ENCODE measurements at places on chromosomes 16 and 17.

DNA sequence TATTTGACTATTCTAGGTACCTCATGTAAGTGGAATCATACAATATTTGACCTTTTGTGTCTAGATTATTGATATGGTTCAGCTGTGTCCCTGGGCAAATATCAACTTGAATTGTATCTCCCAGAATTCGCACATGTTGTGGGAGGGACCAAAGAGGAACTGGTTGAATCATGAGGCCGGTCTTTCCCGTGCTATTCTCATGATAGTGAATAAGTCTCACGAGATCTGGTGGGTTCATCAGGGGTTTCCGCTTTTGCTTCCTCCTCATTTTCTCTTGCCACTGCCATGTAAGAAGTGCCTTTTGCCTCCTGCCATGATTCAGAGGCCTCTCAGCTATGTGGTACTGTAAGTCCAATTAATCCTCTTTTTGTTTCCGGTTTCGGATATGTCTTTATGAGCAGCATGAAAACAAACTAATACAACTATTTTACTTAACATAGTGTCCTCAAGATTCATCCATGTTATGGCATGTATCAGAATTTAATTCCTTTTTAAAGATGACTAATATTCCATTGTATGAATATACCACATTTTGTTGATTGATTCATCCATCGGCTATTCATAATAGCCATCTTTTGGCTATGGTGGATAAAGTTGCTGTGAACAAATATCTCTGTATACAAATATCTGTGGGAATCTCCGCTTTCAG, 129.1 kb downstream of the FTO start:
- no peaks in the 10 kb centered on the region for H3K4me1 ChIP-seq
- H3K27ac ChIP-seq = no peak overlapping the region
- DNase-seq = no peak
- H3K27me3 ChIP-seq = no peaks in the 10 kb centered on the region
- H3K4me3 ChIP-seq = no peak overlapping the region

DNA sequence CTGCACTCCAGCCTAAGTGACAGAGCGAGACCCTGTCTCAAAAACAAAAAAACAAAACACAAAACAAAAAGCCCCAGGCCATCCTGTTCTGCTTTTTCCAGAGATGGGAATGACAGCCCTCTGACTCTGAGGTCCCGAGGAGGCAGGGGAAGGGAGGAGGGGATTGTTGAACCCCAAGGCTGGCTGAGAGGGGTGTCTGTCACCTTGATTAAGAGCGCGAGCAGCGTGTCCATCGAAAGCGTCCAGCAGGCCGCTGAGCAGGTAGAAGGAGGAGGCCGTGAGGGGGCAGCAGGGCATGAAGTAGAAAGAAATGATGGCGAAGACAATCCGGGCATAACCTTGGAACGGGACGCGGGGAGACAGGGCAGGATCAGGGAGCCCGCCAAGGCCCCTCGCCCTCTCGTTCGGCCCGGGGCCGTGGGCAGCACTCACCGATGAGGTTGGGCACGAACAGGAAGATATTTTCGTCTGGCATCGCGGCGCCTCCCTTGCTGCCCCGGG, 593 bp downstream of the CDIPT start:
- H3K27me3 ChIP-seq = no peaks in the 10 kb centered on the region
- peaks cover 16% of the 10 kb centered on the region for H3K36me3 ChIP-seq
- H3K27ac ChIP-seq = peak overlapping the region; percentile 99
- DNase-seq = no peak
- H3K4me3 ChIP-seq = peak overlapping the region; percentile 88

DNA sequence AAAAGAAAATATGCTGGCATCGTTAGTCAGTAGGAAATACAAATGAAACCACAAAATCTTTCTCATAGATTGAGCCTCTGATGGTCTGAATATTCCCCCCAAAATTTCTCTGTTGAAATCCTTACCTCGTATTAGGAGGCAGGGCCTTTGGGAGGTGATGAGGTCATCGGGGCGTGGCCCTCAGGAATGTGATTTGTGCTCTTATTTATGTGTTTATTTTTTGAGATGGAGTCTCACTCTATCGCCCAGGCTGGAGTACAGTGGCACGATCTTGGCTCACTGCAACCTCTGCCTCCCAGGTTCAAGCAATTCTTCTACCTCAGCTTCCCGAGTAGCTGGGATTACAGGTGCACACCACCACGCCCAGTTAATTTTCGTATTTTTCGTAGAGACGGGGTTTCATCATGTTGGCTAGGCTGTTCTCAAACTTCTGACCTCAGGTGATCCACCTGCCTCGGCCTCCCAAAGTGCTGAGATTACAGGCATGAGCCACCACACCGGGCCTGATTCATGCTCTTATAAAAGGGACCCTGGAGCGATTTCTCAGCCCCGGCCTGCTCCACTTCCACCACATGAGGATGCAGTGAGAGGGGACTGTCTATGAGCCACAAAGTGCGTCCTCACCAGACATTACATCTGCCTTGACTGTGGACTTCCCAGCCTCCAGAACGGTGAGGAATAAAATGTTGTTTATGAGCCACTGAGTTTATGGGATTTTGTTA, 53.1 kb downstream of the DNAH17 start:
- H3K36me3 ChIP-seq = no peaks in the 10 kb centered on the region
- DNase-seq = no peak
- no peak overlapping the region for H3K4me3 ChIP-seq

DNA sequence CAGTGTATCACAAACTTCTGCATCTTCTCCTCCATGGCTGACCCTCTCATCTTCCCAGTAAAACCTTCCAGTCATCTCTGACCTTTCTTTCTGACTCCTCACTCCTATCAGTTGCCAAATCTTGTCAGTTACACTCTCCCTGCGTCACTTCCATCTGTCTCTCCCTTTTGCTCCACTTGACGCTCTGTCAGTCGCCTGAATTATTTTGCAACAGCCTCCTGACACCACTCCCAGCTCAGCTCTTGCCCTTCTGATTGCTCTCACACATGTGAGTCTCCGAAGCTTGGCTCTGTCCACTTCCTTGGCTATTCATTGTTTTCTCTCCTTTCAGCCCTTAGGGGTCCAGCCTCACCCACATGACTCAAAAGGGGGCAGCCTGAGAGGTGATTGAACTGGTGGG, 27.7 kb downstream of the DHRS7C start:
- H3K4me1 ChIP-seq = no peaks in the 10 kb centered on the region
- H3K27me3 ChIP-seq = peaks cover 17% of the 10 kb centered on the region
- no peak overlapping the region for H3K27ac ChIP-seq
- H3K36me3 ChIP-seq = no peaks in the 10 kb centered on the region
- no peak overlapping the region for H3K4me3 ChIP-seq

- no peak overlapping the region for H3K4me3 ChIP-seq
- H3K27me3 ChIP-seq = no peaks in the 10 kb centered on the region
- no peak overlapping the region for H3K27ac ChIP-seq
- DNase-seq = no peak
- H3K36me3 ChIP-seq = no peaks in the 10 kb centered on the region
Observed at GRCh38 chr17:77231076-77231871, 90.5 kb downstream of the SEC14L1 start.

DNA sequence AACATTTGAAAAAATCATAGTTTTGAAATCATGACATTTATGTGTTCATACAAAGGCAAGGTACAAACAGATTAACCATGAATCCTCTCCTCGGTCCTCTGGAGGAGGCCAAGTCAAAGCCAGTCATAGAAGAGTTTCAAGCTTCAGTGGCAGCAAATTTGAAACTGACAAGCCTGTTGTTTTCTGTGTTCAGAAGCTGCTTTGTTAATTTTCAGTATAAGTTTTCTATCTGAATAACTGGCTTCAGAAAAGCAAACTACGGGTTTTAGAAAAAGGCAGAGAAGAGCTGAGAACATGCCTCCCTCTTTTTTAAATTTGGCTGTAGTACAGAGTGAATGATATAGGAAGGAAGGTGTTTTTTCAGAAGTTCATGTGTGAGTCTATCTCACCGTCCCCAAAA, 79.6 kb upstream of the CLEC18B start:
- no peaks in the 10 kb centered on the region for H3K27me3 ChIP-seq
- H3K4me1 ChIP-seq = no peaks in the 10 kb centered on the region
- peak overlapping the region; percentile 16 for H3K27ac ChIP-seq
- DNase-seq = no peak
